Activated CD8-positive, alpha-beta memory T cell treated with anti-CD3 and anti-CD28 coated beads, Interleukin-2, amount 10 ng/mL, durations not matched to agents 7 days and 5 days (primary cell): ENCODE measurements at places on chromosomes 6 and 20.
A peak's percentile ranks its signal among the peaks of the same experiment; 100 is the strongest.

DNA sequence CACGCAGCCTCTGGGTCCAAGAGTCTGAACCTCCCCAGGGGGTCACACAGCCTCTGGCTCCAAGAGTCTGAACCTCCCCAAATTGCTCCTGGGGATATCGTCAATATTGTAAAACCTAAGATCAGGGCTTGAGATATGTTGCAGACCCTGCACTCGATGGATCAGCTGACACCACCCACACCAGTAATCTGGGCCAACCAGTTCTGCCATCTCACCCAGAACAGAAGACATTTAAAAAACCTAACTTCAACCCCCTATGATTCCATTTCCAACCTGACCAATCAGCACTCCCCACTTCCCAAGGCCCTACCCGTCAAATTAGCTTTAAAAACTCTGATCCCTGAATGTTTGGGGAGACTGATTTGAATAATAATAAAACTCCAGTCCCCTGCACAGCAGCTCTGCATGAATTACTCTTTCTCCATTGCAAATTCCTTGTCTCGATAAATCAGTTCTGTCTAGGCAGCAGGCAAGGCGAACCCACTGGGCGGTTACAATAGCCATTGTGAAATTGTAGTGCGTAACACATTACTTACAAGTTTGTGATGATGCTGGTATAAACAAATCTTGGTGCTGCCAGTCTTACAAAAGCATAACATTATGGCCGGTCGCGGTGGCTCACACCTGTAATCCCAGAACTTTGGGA, 32.4 kb upstream of the FAM135A start:
- H3K4me3 ChIP-seq: no peak overlapping the region
- no peaks in the 10 kb centered on the region for H3K36me3 ChIP-seq

- H3K36me3 ChIP-seq: no peaks in the 10 kb centered on the region
- no peak overlapping the region for H3K27ac ChIP-seq
- H3K4me3 ChIP-seq: no peak overlapping the region
- peaks cover 11% of the 10 kb centered on the region for H3K4me1 ChIP-seq
Measured at GRCh38 chr20:38117635-38118034, 47.4 kb downstream of the TGM2 start.

- H3K4me3 ChIP-seq: no peak overlapping the region
- no peak for DNase-seq
- H3K27me3 ChIP-seq: no peaks in the 10 kb centered on the region
Measured at GRCh38 chr20:16615199-16615598, 42.0 kb upstream of the KIF16B start.

DNA sequence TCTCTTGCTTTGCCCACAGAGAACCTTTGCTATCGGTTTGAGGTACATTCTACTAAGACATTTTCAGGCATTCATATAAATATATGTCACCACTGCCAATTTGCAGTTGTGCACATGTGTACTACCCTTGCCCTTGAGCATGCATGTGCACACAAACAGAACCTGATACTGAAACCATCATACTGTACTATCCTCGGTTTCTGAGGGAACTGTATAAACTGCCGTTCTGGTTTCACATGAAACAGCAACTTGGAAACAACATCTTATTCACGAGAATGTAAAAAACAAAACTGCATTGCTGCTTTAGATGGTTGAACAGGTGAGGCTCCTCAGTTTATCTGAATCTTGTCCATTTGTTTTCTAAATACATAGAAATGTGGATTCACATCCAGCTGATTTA, 151.2 kb upstream of the TMEM170B start:
- H3K4me3 ChIP-seq: peak overlapping the region; percentile 29
- peaks cover 41% of the 10 kb centered on the region for H3K4me1 ChIP-seq
- H3K27me3 ChIP-seq: no peaks in the 10 kb centered on the region
- peak overlapping the region; percentile 80 for H3K27ac ChIP-seq
- peaks cover 9% of the 10 kb centered on the region for H3K36me3 ChIP-seq
- peak; percentile 47 for DNase-seq

DNA sequence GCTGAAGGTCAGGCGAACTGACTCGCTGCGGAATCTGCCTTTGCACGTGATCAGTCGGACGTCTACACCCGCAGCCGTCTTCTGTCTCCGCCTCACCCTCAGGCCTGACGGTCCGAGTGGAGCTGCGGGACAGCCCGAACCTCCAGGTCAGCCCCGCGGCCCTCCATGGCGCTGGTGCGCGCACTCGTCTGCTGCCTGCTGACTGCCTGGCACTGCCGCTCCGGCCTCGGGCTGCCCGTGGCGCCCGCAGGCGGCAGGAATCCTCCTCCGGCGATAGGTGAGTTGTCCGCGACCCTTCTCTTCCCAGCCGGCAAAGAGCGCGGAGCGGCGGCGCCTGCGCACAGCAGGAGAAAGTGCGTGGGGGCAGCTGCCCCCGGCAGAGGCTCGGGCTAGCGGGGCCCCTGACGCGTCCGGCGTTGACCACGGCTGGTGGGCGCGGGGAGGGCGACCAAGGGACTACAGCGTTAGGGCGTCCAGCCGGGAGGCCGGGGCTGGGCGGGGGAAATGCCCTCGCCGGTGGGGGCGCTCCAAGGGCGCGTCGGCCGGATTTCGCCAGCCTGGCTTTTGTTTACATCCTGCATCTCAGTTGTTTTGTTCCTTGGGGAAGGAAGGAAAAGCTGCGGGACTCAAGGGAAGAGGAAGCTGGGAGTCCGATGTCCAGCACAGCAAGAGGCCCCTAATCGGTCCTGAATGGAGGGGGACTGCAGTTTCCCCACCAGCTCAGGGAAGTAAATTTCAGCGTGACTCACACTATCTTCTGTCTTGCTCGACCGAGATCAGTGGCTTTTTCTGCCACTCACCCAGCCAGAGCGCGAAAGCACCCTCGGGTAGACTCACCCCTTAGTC, at the start of gene SMPDL3A:
Gene SMPDL3A, plus strand, starts transcription at position 77 of the 846 bp plus-strand sequence. Its CDS starts 89 bp downstream, at position 166.
- peaks cover 13% of the 10 kb centered on the region for H3K4me1 ChIP-seq
- H3K36me3 ChIP-seq: no peaks in the 10 kb centered on the region
- H3K27me3 ChIP-seq: peaks cover 63% of the 10 kb centered on the region
- DNase-seq: peak; percentile 50
- peak within 1 kb of the TSS; percentile 63 for H3K27ac ChIP-seq

GRCh38 chr20:6081236-6081635, 27.4 kb upstream of the LRRN4 start:
- no peaks in the 10 kb centered on the region for H3K4me1 ChIP-seq
- no peaks in the 10 kb centered on the region for H3K36me3 ChIP-seq
- DNase-seq: no peak
- H3K27me3 ChIP-seq: peaks cover 24% of the 10 kb centered on the region
- no peak overlapping the region for H3K27ac ChIP-seq

GRCh38 chr6:155315516-155315871, 1.2 kb upstream of the TFB1M start:
- H3K4me3 ChIP-seq: peak overlapping the region; percentile 99
- peaks cover 22% of the 10 kb centered on the region for H3K36me3 ChIP-seq
- H3K4me1 ChIP-seq: peaks cover 43% of the 10 kb centered on the region
- no peak for DNase-seq

- no peaks in the 10 kb centered on the region for H3K4me1 ChIP-seq
- no peak overlapping the region for H3K4me3 ChIP-seq
- no peaks in the 10 kb centered on the region for H3K36me3 ChIP-seq
- DNase-seq: no peak
Measured at GRCh38 chr6:85126485-85127167, 323.3 kb upstream of the NT5E start.

GRCh38 chr6:36840432-36841403, 1.5 kb upstream of the CPNE5 start:
- DNase-seq: no peak
- no peak overlapping the region for H3K27ac ChIP-seq
- peaks cover 15% of the 10 kb centered on the region for H3K4me1 ChIP-seq
- H3K4me3 ChIP-seq: peak overlapping the region; percentile 64

- H3K4me3 ChIP-seq: no peak overlapping the region
- no peaks in the 10 kb centered on the region for H3K27me3 ChIP-seq
- no peak overlapping the region for H3K27ac ChIP-seq
- no peak for DNase-seq
- no peaks in the 10 kb centered on the region for H3K36me3 ChIP-seq
- H3K4me1 ChIP-seq: no peaks in the 10 kb centered on the region
Measured at GRCh38 chr6:113818578-113818977, 38.6 kb upstream of the MARCKS start.

DNA sequence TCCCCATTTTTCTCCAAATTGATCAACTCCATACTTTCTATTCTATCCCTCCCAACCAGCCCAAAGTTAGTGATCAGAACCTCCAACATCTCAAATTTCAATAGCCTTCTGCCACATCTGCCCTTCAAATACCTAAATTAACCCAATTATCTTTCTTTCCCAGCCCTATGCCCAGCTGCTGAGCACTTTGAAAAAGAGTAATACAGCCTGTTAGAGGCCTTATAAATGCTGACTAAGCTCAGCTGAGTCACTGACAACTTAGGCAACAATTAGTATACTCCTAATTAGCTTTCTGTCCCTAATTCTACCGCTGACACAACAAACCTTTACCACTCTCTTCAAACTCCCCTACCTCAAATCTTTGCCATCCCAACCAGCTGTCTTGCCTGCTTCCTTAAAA, 23.5 kb downstream of the RUNX2 start:
- no peaks in the 10 kb centered on the region for H3K4me1 ChIP-seq
- no peak overlapping the region for H3K4me3 ChIP-seq
- no peaks in the 10 kb centered on the region for H3K27me3 ChIP-seq
- no peak for DNase-seq

GRCh38 chr20:43717616-43717995, 9.2 kb downstream of the GTSF1L start:
- no peaks in the 10 kb centered on the region for H3K27me3 ChIP-seq
- no peak overlapping the region for H3K27ac ChIP-seq
- peaks cover 16% of the 10 kb centered on the region for H3K36me3 ChIP-seq
- H3K4me3 ChIP-seq: no peak overlapping the region
- no peak for DNase-seq

DNA sequence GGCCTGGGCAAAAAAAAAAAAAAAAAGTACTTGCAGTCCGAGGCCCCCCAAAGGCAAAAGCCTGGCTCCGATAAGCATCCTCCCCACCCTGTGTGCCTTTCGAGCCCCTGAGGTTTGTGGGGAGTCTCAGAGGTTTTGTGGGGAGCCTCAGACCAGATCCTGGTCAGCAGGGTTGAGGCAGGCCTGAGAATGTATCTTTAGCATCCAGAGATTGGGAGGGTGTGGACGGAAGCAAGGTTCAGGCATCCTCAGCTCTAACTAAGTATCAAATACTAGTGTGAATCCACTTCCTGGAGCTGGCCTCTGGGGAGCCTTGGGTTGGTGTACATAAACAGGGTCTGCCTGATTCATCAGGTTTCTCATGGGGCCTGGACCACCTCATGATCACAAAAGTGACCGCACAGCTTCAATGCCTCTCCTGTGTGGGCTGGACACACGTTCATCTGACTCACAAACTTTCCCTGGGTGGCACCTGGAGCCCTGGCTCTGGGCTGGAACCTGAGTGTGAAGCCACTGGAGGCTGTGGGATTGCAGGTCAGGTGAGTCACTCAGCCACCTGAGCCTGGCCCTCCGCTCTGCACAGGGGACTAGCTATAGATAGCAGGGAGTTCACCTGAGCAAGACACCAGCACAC, 24.4 kb downstream of the PCMTD2 start:
- peaks cover 11% of the 10 kb centered on the region for H3K27me3 ChIP-seq
- H3K4me3 ChIP-seq: no peak overlapping the region
- H3K27ac ChIP-seq: no peak overlapping the region
- peaks cover 24% of the 10 kb centered on the region for H3K4me1 ChIP-seq

DNA sequence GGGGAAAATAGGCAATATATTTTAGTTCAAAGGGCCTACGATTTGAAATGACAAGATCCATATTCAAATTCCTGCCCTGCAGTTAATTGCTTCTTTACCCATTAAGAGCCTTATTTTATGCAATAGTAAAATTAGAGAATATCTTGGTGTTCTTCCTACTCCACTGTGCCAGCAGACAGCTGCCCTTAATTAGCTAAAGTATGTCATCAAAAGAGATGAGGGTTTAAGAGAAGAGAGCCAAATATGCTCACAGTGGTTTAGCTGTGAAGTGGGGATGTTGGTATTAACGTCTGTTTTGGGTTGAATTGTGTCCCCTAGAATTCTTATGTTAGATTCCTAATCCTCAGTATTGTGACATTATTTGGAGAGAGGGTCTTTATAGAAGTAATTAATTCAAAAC, 148.1 kb downstream of the MOXD1 start:
- H3K36me3 ChIP-seq: no peaks in the 10 kb centered on the region
- no peak overlapping the region for H3K4me3 ChIP-seq
- no peaks in the 10 kb centered on the region for H3K4me1 ChIP-seq

DNA sequence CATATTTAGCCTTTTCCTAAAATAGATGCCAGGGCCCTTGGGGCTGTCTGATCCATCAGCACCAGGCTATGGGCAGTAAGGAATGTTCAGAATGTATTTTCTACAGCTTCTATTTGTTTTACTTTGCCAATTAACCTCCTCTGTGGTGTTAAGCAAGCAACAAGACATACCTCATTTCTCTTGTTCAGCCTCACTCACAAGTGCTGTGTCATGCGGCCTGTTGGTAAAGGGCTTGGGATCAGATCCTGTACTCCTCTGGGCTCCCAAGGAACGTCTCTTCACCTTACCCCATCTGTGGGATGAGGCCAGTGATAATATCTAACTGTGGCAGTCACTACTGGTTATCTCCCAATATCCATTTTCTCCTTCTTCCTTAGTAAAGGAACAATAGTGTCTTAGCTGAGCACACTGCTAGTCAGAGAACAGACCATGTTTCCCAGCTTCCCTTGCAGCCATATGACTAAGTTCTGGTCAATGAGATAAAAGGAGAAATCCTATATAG, 7.0 kb upstream of the DSTN start:
- peaks cover 24% of the 10 kb centered on the region for H3K4me1 ChIP-seq
- DNase-seq: no peak
- peaks cover 20% of the 10 kb centered on the region for H3K27me3 ChIP-seq
- H3K36me3 ChIP-seq: no peaks in the 10 kb centered on the region

GRCh38 chr6:53023323-53023722, 28.2 kb upstream of the GSTA4 start:
- peaks cover 4% of the 10 kb centered on the region for H3K36me3 ChIP-seq
- no peak overlapping the region for H3K4me3 ChIP-seq
- DNase-seq: no peak
- H3K4me1 ChIP-seq: peaks cover 2% of the 10 kb centered on the region
- no peaks in the 10 kb centered on the region for H3K27me3 ChIP-seq

- no peaks in the 10 kb centered on the region for H3K36me3 ChIP-seq
- H3K4me1 ChIP-seq: peaks cover 2% of the 10 kb centered on the region
- H3K4me3 ChIP-seq: no peak overlapping the region
- no peaks in the 10 kb centered on the region for H3K27me3 ChIP-seq
- H3K27ac ChIP-seq: no peak overlapping the region
Measured at GRCh38 chr6:5738211-5738610, 268.5 kb downstream of the NRN1 start.

- no peak for DNase-seq
- H3K27me3 ChIP-seq: no peaks in the 10 kb centered on the region
- peaks cover 2% of the 10 kb centered on the region for H3K4me1 ChIP-seq
- H3K36me3 ChIP-seq: peaks cover 17% of the 10 kb centered on the region
- no peak overlapping the region for H3K27ac ChIP-seq
- H3K4me3 ChIP-seq: no peak overlapping the region
Measured at GRCh38 chr6:134166511-134167261, 114.3 kb upstream of the SLC2A12 start.
